ENCODE measurements at places on chromosomes 5 and 9. TPM values are rescaled to one million over a fixed set of nuclear protein-coding genes. Genes with fewer than 3 reads are reported as not detected.

GRCh38 chr5:131977212-131977604, 31.7 kb upstream of the MEIKIN start:
- H3K36me3 ChIP-seq: no peaks in the 10 kb centered on the region
- H3K27ac ChIP-seq: no peak overlapping the region
- no peak overlapping the region for H3K4me3 ChIP-seq
- DNase-seq: no peak

DNA sequence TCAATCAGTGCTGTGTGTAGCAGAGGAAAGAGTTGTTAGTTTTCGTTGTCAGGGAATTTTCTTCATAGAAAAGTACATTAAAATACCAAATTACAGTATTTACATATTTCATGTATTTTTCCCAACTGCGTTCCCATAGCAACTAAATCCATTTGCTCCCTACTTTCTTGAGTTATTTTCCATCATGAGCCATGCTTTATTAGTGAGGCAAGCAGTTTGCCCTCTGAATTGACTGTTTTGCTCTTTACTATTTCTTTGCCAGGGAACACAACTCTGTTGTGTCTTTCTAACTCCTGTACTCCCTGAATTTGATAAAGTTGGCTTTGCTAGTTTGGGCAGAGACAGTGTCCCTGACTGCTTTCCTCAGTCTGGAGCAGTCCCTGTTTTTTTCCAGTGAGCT, 276.2 kb upstream of the SLC30A5 start:
- no peaks in the 10 kb centered on the region for H3K36me3 ChIP-seq
- no peak overlapping the region for H3K4me3 ChIP-seq
- H3K27ac ChIP-seq: no peak overlapping the region
- DNase-seq: no peak
- H3K4me1 ChIP-seq: no peaks in the 10 kb centered on the region

DNA sequence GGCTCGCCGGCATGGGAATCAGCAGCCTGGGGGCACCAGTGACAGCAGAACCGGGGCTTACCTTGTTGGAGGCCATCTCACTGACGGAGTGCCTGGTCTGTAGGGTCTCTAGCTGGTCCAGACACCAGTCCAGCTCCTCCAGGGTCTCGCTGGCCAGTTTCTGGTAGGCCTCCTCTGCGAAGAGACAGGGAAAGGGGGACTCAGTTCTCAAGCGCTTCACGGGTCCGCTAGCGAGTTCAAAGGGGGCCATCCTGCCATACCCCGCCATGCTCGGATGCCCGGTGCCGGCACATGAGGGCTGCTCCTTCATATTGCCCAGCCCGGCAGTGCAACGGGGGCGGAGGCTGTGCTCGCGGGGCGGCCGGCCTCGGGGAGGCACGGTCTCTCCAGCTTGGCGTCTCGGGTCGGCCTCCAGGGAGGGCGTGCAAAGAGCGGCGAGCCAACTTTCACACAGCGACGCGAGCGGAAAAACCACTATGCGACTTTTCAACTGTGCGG, 456.0 kb downstream of the RAB3C start:
- H3K27me3 ChIP-seq: no peaks in the 10 kb centered on the region
- peak overlapping the region; percentile 57 for H3K4me3 ChIP-seq
- H3K4me1 ChIP-seq: peaks cover 14% of the 10 kb centered on the region
- peak overlapping the region; percentile 77 for H3K27ac ChIP-seq

- no peak overlapping the region for H3K27ac ChIP-seq
- no peaks in the 10 kb centered on the region for H3K36me3 ChIP-seq
- no peak overlapping the region for H3K4me3 ChIP-seq
- H3K4me1 ChIP-seq: no peaks in the 10 kb centered on the region
- H3K27me3 ChIP-seq: no peaks in the 10 kb centered on the region
Measured at GRCh38 chr5:179163236-179164155, 103.3 kb downstream of the ZNF354C start.

GRCh38 chr5:115100319-115100955, 69.3 kb downstream of the TRIM36 start:
- H3K27ac ChIP-seq: no peak overlapping the region
- H3K4me3 ChIP-seq: no peak overlapping the region
- H3K36me3 ChIP-seq: no peaks in the 10 kb centered on the region
- peak; percentile 16 for DNase-seq
- H3K4me1 ChIP-seq: no peaks in the 10 kb centered on the region

Gene ZDHHC11
- total RNA-seq: 3.0 TPM

DNA sequence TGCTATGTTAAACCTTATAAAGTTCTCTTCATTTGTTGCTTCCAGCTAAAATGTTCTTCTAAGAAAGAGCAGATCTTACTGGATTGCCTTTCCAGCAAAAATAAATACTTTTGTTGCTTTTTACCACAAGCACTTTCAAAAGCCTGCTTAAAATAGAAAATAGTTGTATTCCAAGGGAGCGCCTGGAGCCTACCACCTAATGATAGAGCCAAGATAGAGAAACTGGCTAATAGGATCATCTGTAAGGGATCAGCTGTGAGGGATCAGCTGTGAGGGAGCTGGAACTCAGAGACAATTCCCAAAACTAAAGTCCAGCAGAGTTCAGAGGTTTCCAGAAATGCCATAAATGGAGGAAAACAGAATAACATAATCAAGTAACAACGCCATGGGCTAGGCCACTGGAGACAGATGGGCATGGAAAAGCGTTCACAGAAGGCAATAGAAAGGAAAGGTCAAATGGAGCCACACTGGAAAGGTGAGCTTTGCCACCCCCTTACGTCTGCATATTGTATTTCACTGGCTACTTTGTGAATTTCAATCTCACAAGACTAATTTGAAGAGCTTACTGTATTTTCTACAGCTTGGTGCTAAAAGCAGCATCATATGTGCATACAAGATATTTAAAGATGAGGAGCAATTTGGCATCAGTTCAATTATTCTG, 140.6 kb upstream of the TLE4 start:
- no peak overlapping the region for H3K4me3 ChIP-seq
- H3K36me3 ChIP-seq: no peaks in the 10 kb centered on the region
- H3K4me1 ChIP-seq: no peaks in the 10 kb centered on the region
- H3K27me3 ChIP-seq: no peaks in the 10 kb centered on the region

DNA sequence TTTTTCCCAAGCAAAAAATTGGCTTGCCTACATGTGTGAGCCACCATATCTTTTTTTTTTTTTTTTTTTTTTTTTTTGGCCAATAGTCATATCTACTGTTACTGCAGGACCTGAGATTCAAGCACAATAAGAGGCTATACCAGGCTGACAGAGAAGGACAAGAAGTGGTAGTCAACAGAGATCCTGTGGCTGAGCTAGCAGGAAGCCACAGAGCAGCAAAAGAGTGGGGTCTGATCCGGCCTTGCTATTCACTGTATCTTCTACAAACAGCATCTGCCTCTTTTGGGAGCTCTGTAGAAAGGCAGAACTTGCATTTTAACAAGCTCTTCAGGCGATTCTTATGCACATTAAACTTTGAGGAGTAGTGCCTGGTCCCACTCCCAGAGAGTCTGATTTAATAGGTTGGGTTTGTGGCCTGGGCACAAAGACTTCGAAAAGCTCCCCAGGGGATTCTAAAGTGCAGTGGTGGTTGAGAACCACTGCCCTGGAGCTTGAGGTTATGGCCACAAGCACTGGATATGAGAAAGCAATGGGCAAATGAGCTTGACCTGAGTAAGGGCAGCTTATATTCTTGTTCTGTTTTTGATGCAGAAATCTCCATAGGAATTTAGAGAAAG, 162.8 kb downstream of the PIK3R1 start:
- H3K27ac ChIP-seq: no peak overlapping the region
- no peaks in the 10 kb centered on the region for H3K36me3 ChIP-seq
- no peak for DNase-seq
- no peaks in the 10 kb centered on the region for H3K27me3 ChIP-seq
- H3K4me1 ChIP-seq: peaks cover 5% of the 10 kb centered on the region

GRCh38 chr5:133952729-133953567, 15.5 kb downstream of the C5orf15 start:
- H3K36me3 ChIP-seq: no peaks in the 10 kb centered on the region
- H3K27me3 ChIP-seq: no peaks in the 10 kb centered on the region
- DNase-seq: no peak
- H3K27ac ChIP-seq: no peak overlapping the region
- H3K4me1 ChIP-seq: no peaks in the 10 kb centered on the region
- H3K4me3 ChIP-seq: no peak overlapping the region

DNA sequence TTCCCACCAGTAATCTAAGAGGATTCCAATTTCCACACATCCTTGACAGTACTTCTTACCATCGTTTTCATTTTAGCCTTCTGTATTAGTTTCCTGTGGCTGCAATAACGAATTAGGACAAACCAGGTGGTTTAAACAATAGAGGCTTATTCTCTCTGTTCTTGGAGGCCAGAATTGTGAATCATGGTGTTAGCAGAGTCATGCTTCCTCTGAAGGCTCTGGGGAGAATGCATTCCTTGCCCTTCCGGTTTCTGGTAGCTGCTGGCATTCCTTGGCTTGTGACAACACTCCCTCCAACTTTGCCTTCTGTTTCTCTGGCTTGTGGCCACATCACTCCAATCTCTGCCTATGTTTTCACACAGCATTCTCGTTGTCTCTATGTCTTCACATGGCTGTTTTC, 23.5 kb downstream of the RIGI start:
- no peak overlapping the region for H3K4me3 ChIP-seq
- H3K36me3 ChIP-seq: no peaks in the 10 kb centered on the region
- DNase-seq: no peak
- no peaks in the 10 kb centered on the region for H3K4me1 ChIP-seq

DNA sequence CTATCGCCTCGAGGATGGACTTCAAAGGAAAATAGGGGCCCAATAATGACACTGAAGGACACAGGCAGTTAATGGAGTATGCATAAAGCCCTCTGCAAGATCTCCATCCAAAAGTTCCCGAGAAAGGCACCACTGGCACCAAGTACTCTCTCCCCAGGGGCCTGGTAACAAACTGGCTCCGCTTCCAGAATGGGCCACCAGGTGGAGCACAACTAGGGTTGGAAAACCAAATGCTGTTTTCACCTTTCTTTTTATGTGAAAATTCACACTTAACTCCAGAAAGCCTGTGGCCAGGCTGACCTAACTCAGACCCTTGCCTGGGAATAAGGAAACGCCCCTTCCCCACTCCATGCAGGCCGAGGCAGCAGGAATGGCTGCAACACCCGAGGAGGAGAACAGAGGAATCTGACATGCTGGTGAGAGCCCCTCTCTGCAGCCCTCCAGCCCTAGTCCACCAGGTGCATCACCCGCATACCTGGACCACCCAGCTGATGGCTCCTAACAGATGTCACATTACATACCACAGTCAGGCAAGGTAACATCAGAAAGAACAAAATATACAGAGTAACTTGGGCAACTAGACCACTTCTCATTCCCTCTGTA, 42.8 kb downstream of the CAMSAP1 start:
- no peak overlapping the region for H3K4me3 ChIP-seq
- H3K36me3 ChIP-seq: no peaks in the 10 kb centered on the region
- H3K27me3 ChIP-seq: no peaks in the 10 kb centered on the region
- H3K27ac ChIP-seq: no peak overlapping the region
- H3K4me1 ChIP-seq: no peaks in the 10 kb centered on the region
- peak; percentile 68 for DNase-seq

Gene PCDHA9
- 2.5 TPM for total RNA-seq

Gene PCDHGA12
- 0.70 TPM for total RNA-seq

DNA sequence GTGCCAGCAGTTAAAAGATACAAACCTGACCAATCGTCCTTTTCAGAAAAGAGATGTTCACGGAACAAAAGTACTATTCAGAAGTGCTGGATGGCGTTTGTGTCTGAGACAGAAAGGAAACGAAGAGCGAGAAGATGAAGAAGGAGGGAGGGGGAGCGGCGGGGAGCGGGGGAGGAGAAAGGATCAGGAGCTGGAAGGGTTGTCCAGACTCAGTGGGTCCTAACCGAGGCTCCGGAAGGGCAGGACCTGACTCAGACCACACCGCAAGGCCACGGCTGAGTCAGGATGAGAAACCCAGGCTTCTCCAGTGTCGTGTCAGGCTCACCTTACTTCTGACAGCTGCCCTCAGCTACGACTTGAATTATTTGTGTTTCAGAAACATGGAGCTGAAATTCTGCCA, 46.2 kb downstream of the PAX5 start:
- H3K4me3 ChIP-seq: no peak overlapping the region
- H3K4me1 ChIP-seq: peaks cover 4% of the 10 kb centered on the region
- H3K27me3 ChIP-seq: peaks cover 82% of the 10 kb centered on the region
- H3K27ac ChIP-seq: no peak overlapping the region
- H3K36me3 ChIP-seq: no peaks in the 10 kb centered on the region

Gene ZFP2
- total RNA-seq: 2.2 TPM

GRCh38 chr9:120698766-120699165, 15.5 kb downstream of the MEGF9 start:
- no peak overlapping the region for H3K27ac ChIP-seq
- no peaks in the 10 kb centered on the region for H3K36me3 ChIP-seq
- no peak for DNase-seq

- DNase-seq: no peak
- H3K4me1 ChIP-seq: no peaks in the 10 kb centered on the region
- no peaks in the 10 kb centered on the region for H3K36me3 ChIP-seq
Measured at GRCh38 chr9:86369810-86370209, 15.6 kb upstream of the TUT7 start.
